Motor neuron (in vitro differentiated cells): ENCODE measurements at places on chromosomes 16 and 17.
A peak's percentile ranks its signal among the peaks of the same experiment; 100 is the strongest.

GRCh38 chr17:8803531-8804420 lies 4.6 kb upstream of the MFSD6L start:
- ATAC-seq = no peak

GRCh38 chr17:45768000-45768399 lies 16.1 kb upstream of the CRHR1 start:
- no peak for ATAC-seq

DNA sequence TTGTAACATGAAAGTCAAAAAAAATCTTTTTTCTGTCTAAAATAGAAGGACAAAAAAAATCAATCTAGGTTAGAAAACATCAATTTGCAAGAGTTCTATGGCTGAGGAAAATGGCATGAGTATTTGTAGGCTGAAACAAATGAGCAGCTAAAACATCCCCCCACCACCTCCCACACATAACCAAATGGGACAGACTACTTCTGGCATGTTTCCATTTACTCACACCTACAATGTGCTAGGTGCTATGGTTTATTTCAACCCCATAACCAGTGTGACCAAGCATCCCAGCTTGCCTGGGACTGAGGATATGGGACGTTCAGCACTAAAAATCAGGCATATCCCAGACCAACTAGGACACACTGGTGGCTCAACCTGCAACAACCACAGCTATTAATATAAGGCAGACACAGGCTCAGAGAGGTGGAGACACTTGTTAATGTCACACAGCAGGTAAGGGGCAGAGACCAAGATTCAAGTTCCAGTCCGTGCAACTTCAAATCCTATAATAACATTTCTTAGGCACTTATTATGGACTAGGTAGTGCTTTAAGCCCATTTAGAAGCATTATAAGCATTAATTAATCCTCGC lies 96.0 kb downstream of the XYLT1 start:
- no peak for ATAC-seq

GRCh38 chr17:31967648-31968047 lies 30.8 kb downstream of the SUZ12 start:
- no peak for ATAC-seq

DNA sequence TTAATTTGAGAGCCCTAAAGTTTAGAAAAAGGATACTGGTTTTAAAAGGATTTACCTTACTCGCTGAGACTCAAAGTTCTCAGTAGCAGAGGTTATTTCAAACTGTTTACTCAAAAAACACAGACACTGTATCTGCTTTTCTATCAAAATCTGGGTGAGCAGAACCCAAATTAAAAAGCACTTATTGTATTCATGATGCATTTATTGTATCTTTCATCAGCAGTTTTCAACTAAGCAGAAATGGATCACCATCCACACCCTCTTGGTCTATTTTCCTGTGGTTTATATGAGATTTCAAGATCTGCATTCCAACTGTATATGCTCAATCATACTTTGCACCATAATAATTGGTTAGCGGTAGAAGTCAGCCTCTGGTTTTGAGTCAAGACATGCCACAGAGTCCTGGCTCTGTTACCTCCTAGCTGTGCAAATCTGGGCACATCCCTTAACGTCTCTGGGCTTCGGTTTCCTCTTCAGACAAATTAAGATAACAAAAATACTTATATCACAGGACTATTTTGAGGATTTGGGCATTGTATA lies 109.5 kb downstream of the ASIC2 start:
- no peak for ATAC-seq

DNA sequence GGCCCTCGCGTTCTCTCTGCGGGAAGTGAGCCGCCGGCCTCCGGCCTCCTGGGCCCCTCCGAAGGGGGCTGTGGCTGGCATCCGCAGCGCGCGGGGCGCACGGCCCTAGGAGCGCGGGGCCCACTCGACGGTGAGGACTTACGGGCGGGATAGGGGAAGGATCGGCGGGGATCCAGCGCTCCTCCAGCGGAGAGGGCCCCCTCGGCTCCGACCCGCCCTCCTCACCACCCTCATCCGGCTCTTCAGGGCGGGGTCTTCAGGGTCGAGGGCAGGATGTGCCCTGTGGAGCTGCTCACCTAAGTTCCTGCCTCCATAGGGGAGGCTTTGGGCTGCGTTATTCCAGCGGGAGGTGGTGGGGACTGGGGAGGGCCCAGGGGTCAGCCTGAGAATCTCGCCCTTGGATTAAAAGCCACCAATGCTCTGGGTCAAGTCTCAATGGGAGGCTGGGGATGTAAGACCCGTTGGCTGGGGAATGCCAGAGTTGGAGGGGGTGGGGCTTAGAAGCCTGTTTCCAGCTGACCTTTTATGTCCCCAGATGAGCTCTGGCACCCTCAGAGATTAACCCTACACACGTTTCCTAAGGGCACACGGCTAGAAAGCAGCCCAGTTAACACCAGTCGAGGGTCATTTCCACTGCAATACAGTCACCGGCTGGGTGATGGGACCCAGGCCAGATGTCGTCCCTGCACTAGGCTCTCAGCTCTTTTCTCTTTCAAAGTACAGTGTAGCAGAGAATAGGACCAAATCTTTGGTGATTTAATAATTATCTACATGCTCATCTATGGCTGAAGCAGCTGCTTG lies 13.4 kb downstream of the TBX2 start:
- no peak for ATAC-seq

DNA sequence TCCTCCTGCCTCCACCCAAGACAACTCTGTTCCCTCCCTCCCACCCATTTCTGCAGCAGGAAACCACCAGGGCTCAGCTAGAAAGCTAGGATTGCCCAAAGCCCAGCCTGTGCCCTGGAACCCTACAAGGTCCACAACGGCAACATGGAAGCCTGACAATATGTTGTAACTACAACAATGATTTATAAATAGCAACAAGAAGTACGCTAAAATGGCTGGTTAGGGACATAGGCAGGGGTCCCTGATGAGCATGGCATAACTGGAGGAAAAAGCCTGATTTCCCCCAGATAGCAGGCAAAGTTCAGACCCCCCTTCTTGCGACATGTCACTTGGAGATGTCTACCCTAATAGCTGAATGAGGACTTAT lies 6.6 kb downstream of the ST3GAL2 start:
- ATAC-seq = no peak

DNA sequence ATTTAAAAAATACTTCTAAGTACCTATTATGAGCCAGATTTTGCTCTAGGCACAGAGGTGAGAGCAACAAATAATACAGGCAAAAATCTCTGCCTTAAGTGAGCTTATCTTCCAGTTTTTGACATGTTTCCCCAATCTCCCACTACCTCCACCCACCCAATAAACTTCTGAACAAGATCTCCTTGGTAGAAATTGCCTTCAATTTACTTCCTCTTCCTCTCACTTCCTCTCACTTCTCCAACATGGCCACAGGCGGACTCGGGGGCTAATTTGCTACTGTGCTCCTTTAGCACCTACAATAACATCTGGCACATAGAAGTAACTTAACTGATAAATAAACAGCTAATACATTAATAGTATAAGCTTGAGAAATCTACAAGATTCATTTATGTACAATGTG lies 82.6 kb downstream of the CACNG1 start:
- no peak for ATAC-seq

DNA sequence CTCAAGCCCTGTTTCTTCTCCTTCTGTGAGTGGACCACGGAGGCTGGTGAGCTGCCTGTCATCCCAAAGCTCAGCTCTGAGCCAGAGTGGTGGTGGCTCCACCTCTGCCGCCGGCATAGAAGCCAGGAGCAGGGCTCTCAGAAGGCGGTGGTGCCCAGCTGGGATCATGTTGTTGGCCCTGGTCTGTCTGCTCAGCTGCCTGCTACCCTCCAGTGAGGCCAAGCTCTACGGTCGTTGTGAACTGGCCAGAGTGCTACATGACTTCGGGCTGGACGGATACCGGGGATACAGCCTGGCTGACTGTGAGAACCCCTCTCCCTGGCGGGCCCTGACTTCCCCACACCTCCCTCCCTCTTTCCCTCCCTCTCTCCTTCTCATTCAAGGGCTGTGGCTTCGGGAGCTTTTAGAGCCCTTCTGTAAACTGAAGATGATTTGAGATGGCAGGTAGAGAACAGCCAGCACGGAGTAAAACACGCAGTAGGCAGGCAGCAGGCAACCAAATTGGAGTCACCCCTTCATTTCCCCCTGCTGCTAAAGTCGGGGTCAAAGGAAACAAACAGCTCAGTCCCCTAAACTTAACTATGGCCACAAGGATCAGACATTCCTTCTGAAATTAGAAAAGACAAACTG lies 3.9 kb downstream of the SPACA3 start:
- ATAC-seq = no peak

- ATAC-seq = no peak
Measured at GRCh38 chr17:47649972-47650524, 329 bp downstream of the KPNB1 start.

GRCh38 chr17:44236444-44236991 lies 17.0 kb upstream of the UBTF start:
- ATAC-seq = no peak

- ATAC-seq = no peak
Measured at GRCh38 chr16:49121636-49122035, 160.0 kb downstream of the CBLN1 start.

DNA sequence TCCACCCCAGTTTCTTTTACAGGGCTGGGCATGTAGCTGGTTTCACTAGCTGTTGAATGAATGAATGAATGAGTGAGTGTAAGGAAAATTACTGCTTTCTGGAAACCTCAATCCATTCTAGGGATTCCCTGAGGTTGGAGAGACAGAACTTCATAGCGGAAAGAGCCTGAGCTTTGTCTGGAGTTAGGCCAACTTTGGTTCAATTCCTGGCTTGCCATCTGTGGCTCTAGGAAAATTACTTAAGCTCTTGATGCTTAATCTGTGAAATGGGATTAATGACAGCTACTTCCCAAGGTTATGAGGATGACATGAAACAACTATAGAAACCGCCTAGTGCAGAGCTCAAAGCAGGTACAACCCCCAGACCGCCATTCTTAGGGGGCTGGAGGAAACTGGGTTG lies 76.3 kb upstream of the AXIN2 start:
- no peak for ATAC-seq

- peak; percentile 39 for ATAC-seq
Measured at GRCh38 chr17:75625813-75626486, 7.3 kb upstream of the SMIM5 start.

- no peak for ATAC-seq
Measured at GRCh38 chr16:27769561-27770255, 219.8 kb downstream of the KATNIP start.

- no peak for ATAC-seq
Measured at GRCh38 chr17:61276806-61277205, 122.8 kb upstream of the TBX2 start.

DNA sequence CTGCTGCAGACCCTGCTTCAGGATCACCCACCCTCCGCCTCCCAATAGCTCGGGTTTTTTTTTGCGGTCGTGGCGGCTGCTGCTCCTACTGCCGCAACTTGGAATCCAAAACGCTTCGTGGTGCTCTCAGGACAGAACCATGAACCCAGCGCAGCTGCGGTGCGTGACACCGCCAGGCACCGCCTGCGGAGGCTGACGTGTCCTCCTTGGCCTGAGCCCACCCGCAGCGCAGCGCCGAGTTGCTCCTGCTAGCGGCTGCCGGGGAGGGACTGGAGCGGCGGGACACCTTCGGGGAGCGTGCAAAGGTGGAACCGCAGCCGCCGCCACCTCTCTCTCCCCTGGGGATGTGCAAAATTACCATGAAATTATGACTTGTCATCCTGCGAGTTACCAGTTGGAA lies 1893.0 kb downstream of the TP53TG3F start:
- no peak for ATAC-seq

- no peak for ATAC-seq
Measured at GRCh38 chr17:2323629-2324314, 12.5 kb downstream of the TSR1 start.

- ATAC-seq = no peak
Measured at GRCh38 chr17:68585643-68586042, 15.5 kb downstream of the FAM20A start.

- peak; percentile 38 for ATAC-seq
Measured at GRCh38 chr17:60154616-60155426, 5.0 kb downstream of the CA4 start.

GRCh38 chr17:17196776-17197175 lies 9.4 kb downstream of the PLD6 start:
- ATAC-seq = no peak

- peak; percentile 81 for ATAC-seq
Measured at GRCh38 chr16:54049591-54050458, 236.8 kb downstream of the IRX3 start.

DNA sequence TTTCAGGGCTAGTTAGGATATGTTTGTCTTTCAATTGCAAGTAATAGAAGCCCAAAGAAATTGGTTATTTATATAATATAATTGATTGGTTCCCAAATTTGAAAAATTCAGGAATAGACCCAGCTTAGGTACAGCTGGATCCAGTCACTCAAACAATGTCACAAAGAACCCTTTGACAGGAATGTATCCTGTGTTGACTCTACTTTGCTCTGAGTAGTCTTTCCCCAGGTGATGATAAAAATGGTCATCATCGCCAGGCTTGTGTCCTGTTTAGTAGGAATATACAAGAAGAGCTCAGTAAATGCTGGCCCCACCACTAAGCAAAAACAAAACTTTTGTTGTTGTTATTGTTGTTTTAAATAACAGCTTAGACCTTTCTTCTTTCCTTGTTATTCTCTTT lies 35.0 kb downstream of the MAPT start:
- ATAC-seq = no peak

DNA sequence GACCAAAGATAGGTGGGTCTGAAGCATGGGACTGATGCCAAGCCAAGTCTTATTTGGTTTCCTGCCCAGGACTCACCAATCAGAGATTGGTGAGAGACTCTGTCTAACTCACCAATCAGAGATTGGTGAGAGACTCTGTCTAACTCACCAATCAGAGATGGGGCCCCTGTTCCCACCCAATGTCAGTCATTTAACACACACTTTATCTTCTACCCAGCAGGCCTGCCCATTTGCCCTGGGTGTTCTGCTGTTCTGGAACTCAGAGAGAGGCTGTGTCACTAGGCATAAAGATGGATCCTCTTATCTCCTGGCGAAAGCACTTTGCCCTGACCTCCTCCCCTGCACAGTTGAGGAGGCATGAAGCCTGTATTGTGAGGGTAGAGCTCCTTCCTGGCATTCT lies 5.4 kb upstream of the RHOT1 start:
- no peak for ATAC-seq

GRCh38 chr17:49935526-49936210 lies 33.3 kb upstream of the DLX4 start:
- ATAC-seq = no peak
